Occipital lobe (tissue), 3 donors: ENCODE measurements at places on chromosomes 12 and 14. TPM values are rescaled to one million over a fixed set of nuclear protein-coding genes. Genes with fewer than 3 reads are reported as not detected.

WIF1 gene
- 4.1 TPM for total RNA-seq

CLEC4C gene
- total RNA-seq: not detected

DIO3 gene
- total RNA-seq: not detected

TCL1B gene
- not detected for total RNA-seq

ARHGAP5 gene
- 453 TPM for total RNA-seq

NUAK1 gene
- 40.6 TPM for total RNA-seq

RIPK3 gene
- 0.47 TPM for total RNA-seq

CAPZA3 gene
- total RNA-seq: not detected

FOXA1 gene
- not detected for total RNA-seq

LRRC10 gene
- total RNA-seq: not detected

TOX4 gene
- 20.9 TPM for total RNA-seq

GLIPR1L2 gene
- 2.3 TPM for total RNA-seq

HSP90B1 gene
- 131 TPM for total RNA-seq

CD163 gene
- 1.4 TPM for total RNA-seq

GDF11 gene
- 6.6 TPM for total RNA-seq

SLCO1B1 gene
- total RNA-seq: 0.16 TPM

ARMH4 gene
- 99.4 TPM for total RNA-seq

HHIPL1 gene
- total RNA-seq: 6.4 TPM

TMPRSS12 gene
- not detected for total RNA-seq

RHEBL1 gene
- total RNA-seq: 0.78 TPM

OASL gene
- total RNA-seq: 0.16 TPM

CCDC175 gene
- total RNA-seq: 3.3 TPM

A2M gene
- total RNA-seq: 44.5 TPM

CFAP54 gene
- 5.9 TPM for total RNA-seq

BDKRB1 gene
- total RNA-seq: not detected

BATF gene
- total RNA-seq: 0.47 TPM

ISM2 gene
- total RNA-seq: 0.78 TPM

GPR68 gene
- total RNA-seq: 5.9 TPM

DYRK2 gene
- total RNA-seq: 140 TPM

TESPA1 gene
- not detected for total RNA-seq

LHX5 gene
- not detected for total RNA-seq

NANOG gene
- not detected for total RNA-seq

DEPDC4 gene
- 1.2 TPM for total RNA-seq

TWF1 gene
- total RNA-seq: 174 TPM

KRT6A gene
- total RNA-seq: 0.62 TPM

STAC3 gene
- 0.94 TPM for total RNA-seq
